ENCODE measurements at places on chromosomes 2 and 18. TPM values are rescaled to one million over a fixed set of nuclear protein-coding genes. Genes with fewer than 3 reads are reported as not detected.

DNA sequence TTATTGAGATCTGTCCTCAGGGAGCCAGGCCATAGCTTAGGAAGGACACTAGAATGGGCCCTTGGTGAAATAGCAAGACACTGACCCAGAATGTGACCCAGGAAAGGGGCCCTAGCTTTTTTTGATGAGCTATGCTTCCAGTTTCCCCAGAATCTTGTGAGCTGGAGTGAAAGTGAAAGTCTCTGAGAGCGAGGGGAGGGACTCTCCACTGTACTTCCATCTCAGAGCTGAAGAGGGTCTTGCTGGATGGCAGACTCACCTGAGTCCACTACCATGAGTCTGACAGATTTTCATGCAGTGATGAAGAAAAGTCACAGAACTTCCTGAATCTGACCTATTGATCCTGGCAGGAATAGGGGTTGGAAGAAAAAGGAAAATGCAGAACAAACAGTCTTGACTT, 3.1 kb downstream of the ARHGAP25 start:
- H3K4me1 ChIP-seq = peaks cover 10% of the 10 kb centered on the region
- H3K27me3 ChIP-seq = no peaks in the 10 kb centered on the region
- DNase-seq = no peak

DNA sequence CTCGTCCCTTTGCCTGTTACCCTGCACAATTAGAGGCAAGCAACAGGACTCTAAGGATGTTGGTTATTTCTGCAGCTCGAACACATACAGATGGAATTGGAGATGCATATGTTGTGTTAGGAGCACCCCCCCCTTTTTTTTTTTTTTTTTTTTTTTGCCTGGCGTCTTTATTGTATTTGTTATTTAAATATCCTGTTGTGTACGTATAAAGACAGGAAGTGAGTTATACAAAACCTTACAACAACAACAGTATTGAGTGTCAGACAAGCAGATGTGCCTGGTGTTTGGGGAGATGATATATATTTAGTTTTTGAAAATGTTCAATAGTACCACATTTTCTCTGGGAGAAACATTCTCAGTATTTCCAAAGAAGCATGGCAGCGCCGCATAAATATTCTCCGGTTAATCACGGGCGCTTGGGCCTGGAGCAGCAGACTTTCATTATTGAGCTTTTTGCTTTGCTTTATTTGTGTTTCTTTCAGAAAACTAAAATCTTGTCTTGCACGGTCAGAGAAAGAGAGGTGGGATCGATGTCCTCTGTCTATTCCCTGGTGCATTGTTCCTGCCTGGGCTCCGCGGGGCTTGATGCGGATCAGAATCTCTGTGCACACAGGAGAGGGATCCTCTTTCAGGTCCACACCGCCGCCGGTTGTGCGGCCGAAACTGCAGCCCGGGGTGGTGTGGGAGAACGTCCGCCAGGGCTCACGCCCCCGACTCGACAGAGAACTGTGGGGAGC, 23.2 kb upstream of the ZNF516 start:
- H3K36me3 ChIP-seq = no peaks in the 10 kb centered on the region
- no peak overlapping the region for H3K27ac ChIP-seq
- H3K27me3 ChIP-seq = no peaks in the 10 kb centered on the region
- peaks cover 7% of the 10 kb centered on the region for H3K4me1 ChIP-seq
- no peak for DNase-seq

- H3K4me1 ChIP-seq = no peaks in the 10 kb centered on the region
- peak; percentile 36 for DNase-seq
- H3K4me3 ChIP-seq = no peak overlapping the region
- no peak overlapping the region for H3K27ac ChIP-seq
- H3K27me3 ChIP-seq = peaks cover 6% of the 10 kb centered on the region
- H3K36me3 ChIP-seq = no peaks in the 10 kb centered on the region
Measured at GRCh38 chr2:207417301-207417718, 112.5 kb upstream of the CREB1 start.

GRCh38 chr2:202064171-202064880, 8.7 kb upstream of the KIAA2012 start:
- peak; percentile 99 for DNase-seq
- peaks cover 17% of the 10 kb centered on the region for H3K4me1 ChIP-seq
- H3K27me3 ChIP-seq = no peaks in the 10 kb centered on the region
- H3K36me3 ChIP-seq = no peaks in the 10 kb centered on the region
- H3K4me3 ChIP-seq = peak overlapping the region; percentile 39
- peak overlapping the region; percentile 96 for H3K27ac ChIP-seq

- DNase-seq = no peak
- H3K4me1 ChIP-seq = no peaks in the 10 kb centered on the region
- no peak overlapping the region for H3K27ac ChIP-seq
- no peaks in the 10 kb centered on the region for H3K27me3 ChIP-seq
Measured at GRCh38 chr2:195929531-195929930, 139.1 kb downstream of the DNAH7 start.

- no peak for DNase-seq
- H3K36me3 ChIP-seq = no peaks in the 10 kb centered on the region
- no peak overlapping the region for H3K4me3 ChIP-seq
- H3K27me3 ChIP-seq = no peaks in the 10 kb centered on the region
Measured at GRCh38 chr18:66729442-66730239, 125.8 kb upstream of the CDH19 start.

DNA sequence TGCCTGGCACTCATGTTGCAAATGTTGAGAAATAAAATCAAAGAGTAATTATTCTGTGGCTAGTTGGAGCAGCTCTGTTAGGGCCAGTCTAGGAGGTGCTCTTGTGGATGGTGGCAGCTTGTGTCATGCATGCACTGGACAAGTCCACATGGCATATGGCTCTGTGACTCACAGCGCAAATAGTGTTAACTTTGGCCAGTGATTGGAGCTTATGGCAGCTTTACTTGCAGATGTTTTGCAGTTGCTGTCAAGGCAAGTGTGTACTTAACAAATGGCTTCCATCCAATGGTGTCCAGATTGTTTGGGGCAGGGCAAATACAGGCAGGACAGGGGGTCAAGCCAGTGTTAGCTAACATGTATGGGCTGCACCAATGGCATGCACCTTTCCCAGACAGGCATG, 26.1 kb upstream of the TMX3 start:
- H3K36me3 ChIP-seq = no peaks in the 10 kb centered on the region
- H3K27me3 ChIP-seq = no peaks in the 10 kb centered on the region
- no peaks in the 10 kb centered on the region for H3K4me1 ChIP-seq

- H3K27ac ChIP-seq = peak overlapping the region; percentile 95
- H3K27me3 ChIP-seq = no peaks in the 10 kb centered on the region
- H3K36me3 ChIP-seq = peaks cover 34% of the 10 kb centered on the region
- peak; percentile 75 for DNase-seq
- peaks cover 25% of the 10 kb centered on the region for H3K4me1 ChIP-seq
Measured at GRCh38 chr18:12308386-12309100, 502 bp downstream of the TUBB6 start.

DNA sequence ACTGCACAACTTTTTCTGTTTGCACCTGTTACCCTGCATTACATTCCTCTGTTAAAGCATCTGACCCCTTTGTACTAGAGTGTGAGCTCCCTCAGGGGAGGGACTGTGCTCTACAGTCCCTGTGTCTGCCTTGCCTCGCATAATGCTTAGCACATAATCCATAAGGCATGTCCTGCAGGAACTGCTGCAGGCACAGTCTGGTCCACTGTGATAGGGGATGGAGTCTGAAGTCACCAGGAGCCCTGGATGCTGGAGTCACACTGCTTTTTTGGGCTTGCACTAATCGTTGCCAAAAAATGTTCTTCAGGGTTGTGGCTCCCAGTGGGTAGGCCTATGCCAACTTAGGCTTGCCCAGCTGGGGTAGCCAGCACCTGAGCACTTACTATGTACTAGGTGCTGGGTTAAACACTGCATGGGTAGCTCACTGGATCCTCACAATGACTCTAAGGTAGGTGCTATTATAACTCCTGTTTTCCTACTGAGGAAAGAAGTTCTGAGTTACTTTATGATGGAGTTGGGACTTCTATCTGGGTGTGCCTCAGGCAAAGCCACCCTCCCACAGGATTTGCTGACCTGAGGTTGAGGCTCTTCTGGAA, 33.3 kb downstream of the COPS7B start:
- no peak for DNase-seq
- H3K4me3 ChIP-seq = no peak overlapping the region
- no peaks in the 10 kb centered on the region for H3K4me1 ChIP-seq
- H3K36me3 ChIP-seq = no peaks in the 10 kb centered on the region
- no peak overlapping the region for H3K27ac ChIP-seq

- H3K4me1 ChIP-seq = peaks cover 2% of the 10 kb centered on the region
- H3K4me3 ChIP-seq = peak overlapping the region; percentile 94
- no peaks in the 10 kb centered on the region for H3K27me3 ChIP-seq
- H3K36me3 ChIP-seq = peaks cover 17% of the 10 kb centered on the region
Measured at GRCh38 chr2:73736378-73736777, 767 bp downstream of the TPRKB start.

- DNase-seq = no peak
- H3K27ac ChIP-seq = peak overlapping the region; percentile 83
- no peaks in the 10 kb centered on the region for H3K27me3 ChIP-seq
- peak overlapping the region; percentile 93 for H3K4me3 ChIP-seq
Measured at GRCh38 chr2:190882856-190883582, 2.4 kb downstream of the GLS start.

GRCh38 chr2:227207573-227207972, 43.1 kb downstream of the COL4A3 start:
- no peaks in the 10 kb centered on the region for H3K36me3 ChIP-seq
- H3K27me3 ChIP-seq = no peaks in the 10 kb centered on the region
- no peak overlapping the region for H3K27ac ChIP-seq
- H3K4me1 ChIP-seq = no peaks in the 10 kb centered on the region

DNA sequence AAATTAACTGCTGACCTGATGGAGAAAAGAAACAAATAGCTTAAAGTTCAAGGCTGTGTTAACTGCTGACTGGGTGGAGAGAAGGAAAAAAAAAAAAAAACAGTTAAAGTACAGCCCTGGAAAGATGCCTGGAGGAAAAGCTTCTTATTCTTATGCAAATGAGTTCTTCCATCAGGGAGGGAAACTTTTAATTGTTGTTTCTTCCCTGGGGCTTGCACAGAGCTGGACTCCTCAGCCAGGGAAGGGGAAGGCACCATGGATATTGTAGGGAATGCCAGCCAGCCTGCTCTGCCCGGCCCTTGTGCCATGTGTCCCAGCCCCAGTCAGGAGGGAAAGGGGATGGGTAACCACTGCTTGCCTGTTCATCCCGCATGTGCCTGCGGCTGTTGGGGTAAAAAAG, 833.1 kb upstream of the CRIM1 start:
- H3K27me3 ChIP-seq = no peaks in the 10 kb centered on the region
- H3K4me3 ChIP-seq = no peak overlapping the region
- no peak for DNase-seq
- no peaks in the 10 kb centered on the region for H3K4me1 ChIP-seq
- H3K27ac ChIP-seq = no peak overlapping the region

GRCh38 chr2:232369126-232369951, 9.2 kb upstream of the ALPP start:
- no peaks in the 10 kb centered on the region for H3K36me3 ChIP-seq
- DNase-seq = no peak
- no peak overlapping the region for H3K4me3 ChIP-seq
- H3K27me3 ChIP-seq = peaks cover 3% of the 10 kb centered on the region
- H3K27ac ChIP-seq = no peak overlapping the region

GRCh38 chr2:64423303-64423702, 30.7 kb upstream of the LGALSL start:
- no peaks in the 10 kb centered on the region for H3K4me1 ChIP-seq
- no peak overlapping the region for H3K27ac ChIP-seq

DNA sequence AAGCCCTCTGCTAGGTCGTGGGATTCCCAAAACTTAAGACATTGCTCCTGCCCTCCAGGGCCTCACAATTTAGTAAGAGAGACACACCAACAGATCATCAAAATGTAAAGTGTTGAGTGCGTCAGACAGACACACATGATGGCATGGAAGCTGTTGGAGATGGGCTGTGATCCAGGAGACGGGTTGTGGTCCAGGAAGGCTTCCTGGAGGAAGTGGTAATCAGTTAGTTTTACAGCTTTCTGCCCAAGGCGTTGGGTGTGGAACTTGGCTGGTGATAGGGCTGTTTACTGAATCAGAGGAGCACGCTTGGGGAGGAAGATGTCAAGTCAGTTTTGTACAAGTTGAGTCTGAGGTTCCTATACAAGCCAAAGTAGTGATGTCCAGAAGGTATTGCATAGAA, 24.0 kb upstream of the GLI2 start:
- H3K4me1 ChIP-seq = peaks cover 15% of the 10 kb centered on the region
- H3K27me3 ChIP-seq = no peaks in the 10 kb centered on the region
- H3K27ac ChIP-seq = no peak overlapping the region
- H3K4me3 ChIP-seq = no peak overlapping the region
- no peaks in the 10 kb centered on the region for H3K36me3 ChIP-seq

DNA sequence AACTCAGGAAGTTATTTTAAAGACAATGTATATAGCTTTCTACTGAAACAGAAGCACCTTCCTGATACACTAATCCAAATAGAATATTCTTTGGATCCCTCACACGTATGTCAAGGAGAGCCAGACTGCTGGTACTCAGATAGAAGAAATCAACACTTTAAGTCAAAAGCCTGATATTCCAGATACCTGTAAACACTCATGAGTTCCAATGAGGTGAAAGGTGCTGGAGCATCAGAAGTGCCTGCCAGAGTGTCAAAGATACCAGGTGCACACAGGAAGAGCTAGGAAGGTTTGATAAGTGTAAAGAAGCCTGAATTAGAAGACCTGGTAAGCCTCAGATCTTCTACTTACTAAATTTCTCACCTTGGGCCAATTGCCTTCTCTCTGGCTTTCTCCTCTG, 226.3 kb upstream of the SP5 start:
- H3K27me3 ChIP-seq = no peaks in the 10 kb centered on the region
- no peak for DNase-seq
- H3K27ac ChIP-seq = no peak overlapping the region
- H3K4me3 ChIP-seq = no peak overlapping the region

- no peaks in the 10 kb centered on the region for H3K36me3 ChIP-seq
- no peak overlapping the region for H3K27ac ChIP-seq
- H3K4me1 ChIP-seq = peaks cover 10% of the 10 kb centered on the region
- H3K4me3 ChIP-seq = no peak overlapping the region
Measured at GRCh38 chr2:133607679-133608078, 39.4 kb upstream of the NCKAP5 start.

The ANKRD30B gene
- not detected for total RNA-seq

The ZNF512 gene
- 32.5 TPM for total RNA-seq

The SS18 gene
- total RNA-seq = 113 TPM

The MITD1 gene
- total RNA-seq = 20.9 TPM

The KCNIP3 gene
- total RNA-seq = 1.5 TPM

The REG3G gene
- total RNA-seq = not detected

The TMEM185B gene
- total RNA-seq = 27.9 TPM

The SCN3A gene
- 1.4 TPM for total RNA-seq

The SIX3 gene
- 0.48 TPM for total RNA-seq

The NCK2 gene
- total RNA-seq = 62.9 TPM

All from astrocyte (in vitro differentiated cells and primary cell).